ENCODE measurements at places on chromosomes 3 and 15.

- DNase-seq = no peak
Measured at GRCh38 chr3:22939349-22939748, 263.8 kb upstream of the UBE2E2 start.

- no peak for DNase-seq
Measured at GRCh38 chr15:74427607-74428441, 5.9 kb downstream of the SEMA7A start.

- no peak for DNase-seq
Measured at GRCh38 chr3:127680146-127680661, 7.5 kb downstream of the ABTB1 start.

DNA sequence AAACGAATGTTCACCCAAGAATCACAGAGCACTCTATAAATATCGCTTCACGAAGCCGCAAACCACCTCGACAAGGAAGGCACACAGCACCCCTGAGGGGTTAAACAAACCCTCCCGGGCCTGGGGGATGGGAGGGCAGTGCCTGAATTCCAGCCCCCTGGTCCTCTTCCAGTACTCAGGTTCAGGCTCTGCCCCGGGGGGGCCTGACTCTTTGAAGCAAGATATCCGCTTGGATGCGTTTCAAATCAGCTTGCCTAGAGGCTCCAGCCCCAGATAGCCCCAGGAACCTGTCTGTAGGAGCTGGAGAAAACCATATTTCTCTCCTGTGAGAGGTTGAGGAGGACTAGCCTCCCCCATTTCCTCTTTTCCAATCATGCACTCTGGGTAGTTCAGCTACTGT, 194.7 kb downstream of the WNT5A start:
- DNase-seq = no peak

DNA sequence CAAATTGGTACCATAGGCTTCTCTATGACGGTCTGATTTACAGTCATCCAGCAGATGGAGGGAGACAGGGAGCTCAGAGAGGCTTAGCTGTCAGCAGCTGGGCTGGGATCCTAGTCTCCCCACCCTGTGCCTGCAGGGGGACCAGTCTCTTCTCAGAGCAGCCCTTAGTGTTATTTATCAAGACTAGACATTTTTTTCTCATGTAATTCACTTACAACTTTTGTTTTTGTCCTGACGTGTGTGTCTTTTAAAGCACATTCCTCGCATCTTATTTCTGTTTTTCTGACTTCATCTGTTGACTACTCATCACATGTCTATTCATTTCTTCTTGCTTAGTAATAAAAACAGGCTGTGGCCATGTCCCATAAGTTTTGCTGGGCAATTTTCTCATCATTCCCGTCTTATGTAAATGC, 116.1 kb downstream of the KLF13 start:
- DNase-seq = peak; percentile 52

- no peak for DNase-seq
Measured at GRCh38 chr3:46857485-46858341, 5.5 kb downstream of the MYL3 start.

GRCh38 chr3:18752273-18752934, 327.3 kb upstream of the SATB1 start:
- no peak for DNase-seq

GRCh38 chr15:69869881-69870505, 227.7 kb downstream of the TLE3 start:
- DNase-seq = no peak

DNA sequence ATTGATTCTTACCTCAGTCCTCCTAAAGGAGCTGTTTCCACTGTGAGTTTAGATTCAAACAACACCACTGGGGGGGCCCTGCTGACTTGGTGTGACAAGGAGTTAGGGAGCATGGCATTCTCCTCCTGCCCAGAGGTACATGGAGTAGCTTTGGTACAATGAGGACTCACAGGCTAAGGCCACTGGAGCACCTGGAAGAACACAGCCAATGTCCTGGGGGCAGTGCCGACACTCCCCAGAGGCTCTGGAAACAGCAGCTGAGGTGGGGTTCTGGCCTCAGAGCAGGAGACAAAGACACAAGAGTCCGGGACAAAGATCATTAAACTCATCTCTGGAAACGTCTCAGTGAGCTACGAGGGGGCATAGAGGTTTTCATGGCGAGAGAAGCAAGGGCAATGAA, 69.7 kb upstream of the POMGNT2 start:
- no peak for DNase-seq

GRCh38 chr3:107323723-107324122, 53.5 kb upstream of the CCDC54 start:
- DNase-seq = no peak

GRCh38 chr3:144287001-144287400, 315.4 kb downstream of the DIPK2A start:
- DNase-seq = no peak

GRCh38 chr3:43273416-43273815, 12.9 kb upstream of the SNRK start:
- DNase-seq = no peak

DNA sequence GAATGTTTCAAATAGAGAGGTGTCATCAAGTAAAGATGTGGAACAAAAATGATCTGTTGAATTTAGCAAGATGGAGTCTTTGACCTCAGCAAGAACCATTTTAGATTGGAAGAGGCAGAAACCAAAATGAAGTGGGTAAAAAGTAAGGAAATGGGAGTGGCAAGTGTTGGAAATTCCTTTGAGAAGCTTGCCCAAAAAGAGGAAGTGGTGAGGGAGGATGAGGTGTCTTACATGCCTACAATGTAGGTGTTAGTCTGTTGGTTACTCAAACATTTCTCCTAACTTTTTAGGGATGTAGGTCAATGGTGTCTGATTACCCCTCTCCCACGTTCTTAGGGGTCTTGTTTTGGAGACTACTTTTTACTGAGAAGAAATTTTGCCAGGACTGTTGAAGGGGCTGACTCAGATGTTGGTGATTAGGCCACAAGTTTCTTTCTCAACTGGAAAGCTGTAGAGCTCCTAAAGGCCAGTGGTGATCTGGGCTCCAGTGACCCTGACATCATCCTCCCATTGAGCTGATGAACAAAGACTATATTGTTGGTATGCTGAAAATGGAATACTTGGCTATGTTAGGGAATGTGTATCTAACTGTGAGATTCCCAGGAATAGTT, 5.1 kb downstream of the PPP2R3A start:
- no peak for DNase-seq

- DNase-seq = no peak
Measured at GRCh38 chr3:16055606-16056211, 118.8 kb upstream of the GALNT15 start.

GRCh38 chr15:33104212-33104611, 90.3 kb downstream of the FMN1 start:
- no peak for DNase-seq

DNA sequence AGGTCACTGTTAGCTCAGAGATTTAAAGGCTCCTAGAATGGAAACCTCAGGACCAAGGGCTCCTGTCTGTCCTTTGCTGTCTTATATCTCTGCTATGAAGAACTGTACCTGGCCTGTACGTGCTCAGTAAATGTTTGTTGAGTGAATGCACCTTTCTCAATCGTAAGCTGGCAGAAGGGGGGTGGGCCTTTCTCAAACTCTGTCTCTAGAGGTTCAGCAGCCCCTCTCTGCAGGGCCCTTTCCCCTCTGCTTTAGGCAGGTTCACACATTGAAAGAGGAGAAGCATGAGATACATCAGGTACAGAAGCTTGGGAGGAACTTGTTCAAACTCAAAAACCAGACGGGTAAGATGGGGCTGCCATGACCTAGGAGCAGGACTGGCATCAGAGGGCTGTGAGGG, 155.6 kb downstream of the GOLGA6L4 start:
- no peak for DNase-seq

DNA sequence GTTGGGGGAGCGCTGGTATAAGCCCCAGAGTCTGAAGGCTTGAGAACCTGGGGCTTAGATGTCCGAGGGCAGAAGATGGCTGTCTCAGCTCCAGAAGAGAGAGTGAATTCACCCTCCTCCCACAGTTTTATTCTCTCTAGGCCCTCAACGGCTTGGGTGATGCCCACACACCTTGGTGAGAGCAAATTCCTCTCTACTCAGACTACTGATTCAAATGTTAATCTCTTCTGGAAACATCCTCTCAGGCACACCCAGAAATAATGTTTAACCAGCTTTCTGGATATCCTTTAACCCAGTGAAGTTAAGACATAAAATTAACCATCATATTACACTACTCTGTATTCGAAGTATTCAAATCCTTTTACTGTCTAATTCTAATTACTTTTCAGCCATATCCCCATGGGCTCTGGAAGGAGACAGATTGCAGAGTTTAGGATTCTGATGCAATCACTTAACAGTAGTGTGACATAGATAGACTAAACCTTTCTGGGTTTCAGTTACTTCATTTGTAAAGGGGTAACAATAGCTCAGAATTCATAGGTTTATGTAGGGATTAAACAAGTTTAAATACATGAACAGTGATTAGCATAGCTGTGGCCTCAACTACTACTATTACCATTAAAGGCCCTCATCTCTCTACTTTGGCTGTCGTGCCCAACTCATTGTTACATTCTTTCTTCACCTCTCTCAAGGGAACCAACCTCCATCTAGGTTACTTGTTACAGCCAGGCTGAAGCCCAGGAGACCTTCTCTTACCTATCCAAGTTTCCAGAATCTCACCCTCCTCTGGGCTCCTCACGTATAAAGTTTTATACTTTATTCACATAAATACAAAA, 25.7 kb upstream of the ANO10 start:
- no peak for DNase-seq

Measured in kidney capillary endothelial cell (primary cell).